OCI-LY7 (cell line): ENCODE measurements at places on chromosomes 16 and 17. TPM values are rescaled to one million over a fixed set of nuclear protein-coding genes. Genes with fewer than 3 reads are reported as not detected.
A peak's percentile ranks its signal among the peaks of the same experiment; 100 is the strongest.

DNA sequence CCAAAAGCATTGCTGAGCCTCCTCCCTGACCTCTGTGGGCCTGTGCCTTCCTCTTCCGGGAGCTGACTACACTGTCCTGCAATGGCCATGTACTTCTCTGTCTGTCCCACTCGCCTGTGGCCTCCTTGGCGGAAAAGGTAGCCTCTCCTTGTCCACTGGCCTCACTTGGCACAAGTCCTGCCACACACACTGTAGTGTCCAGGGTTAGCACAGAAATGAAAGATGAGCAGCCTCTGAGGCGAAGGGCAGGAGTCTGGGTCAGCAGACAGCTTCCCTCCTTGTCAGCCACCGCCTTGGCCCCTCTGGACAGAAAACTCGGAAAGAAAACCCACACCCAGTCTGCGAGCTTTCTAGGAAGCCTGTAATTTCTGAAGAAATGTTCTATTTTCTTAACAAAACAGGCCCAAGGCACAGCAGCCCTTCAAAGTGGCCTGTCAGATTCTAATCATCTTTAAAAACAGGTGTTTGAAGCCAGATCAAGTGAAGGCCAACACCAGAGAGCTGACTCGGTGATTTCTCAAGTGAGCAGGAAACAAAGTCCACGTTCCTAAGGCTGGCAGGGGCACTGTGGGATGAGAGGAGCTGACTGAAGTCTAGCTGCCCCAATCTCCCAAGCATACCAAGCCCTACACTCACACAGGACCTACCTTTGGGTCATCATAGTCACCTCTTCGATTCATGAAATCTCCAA, 67.2 kb downstream of the GTF3C1 start:
- DNase-seq: no peak

GRCh38 chr17:79706931-79707850, 23.6 kb upstream of the ENPP7 start:
- DNase-seq: no peak

DNA sequence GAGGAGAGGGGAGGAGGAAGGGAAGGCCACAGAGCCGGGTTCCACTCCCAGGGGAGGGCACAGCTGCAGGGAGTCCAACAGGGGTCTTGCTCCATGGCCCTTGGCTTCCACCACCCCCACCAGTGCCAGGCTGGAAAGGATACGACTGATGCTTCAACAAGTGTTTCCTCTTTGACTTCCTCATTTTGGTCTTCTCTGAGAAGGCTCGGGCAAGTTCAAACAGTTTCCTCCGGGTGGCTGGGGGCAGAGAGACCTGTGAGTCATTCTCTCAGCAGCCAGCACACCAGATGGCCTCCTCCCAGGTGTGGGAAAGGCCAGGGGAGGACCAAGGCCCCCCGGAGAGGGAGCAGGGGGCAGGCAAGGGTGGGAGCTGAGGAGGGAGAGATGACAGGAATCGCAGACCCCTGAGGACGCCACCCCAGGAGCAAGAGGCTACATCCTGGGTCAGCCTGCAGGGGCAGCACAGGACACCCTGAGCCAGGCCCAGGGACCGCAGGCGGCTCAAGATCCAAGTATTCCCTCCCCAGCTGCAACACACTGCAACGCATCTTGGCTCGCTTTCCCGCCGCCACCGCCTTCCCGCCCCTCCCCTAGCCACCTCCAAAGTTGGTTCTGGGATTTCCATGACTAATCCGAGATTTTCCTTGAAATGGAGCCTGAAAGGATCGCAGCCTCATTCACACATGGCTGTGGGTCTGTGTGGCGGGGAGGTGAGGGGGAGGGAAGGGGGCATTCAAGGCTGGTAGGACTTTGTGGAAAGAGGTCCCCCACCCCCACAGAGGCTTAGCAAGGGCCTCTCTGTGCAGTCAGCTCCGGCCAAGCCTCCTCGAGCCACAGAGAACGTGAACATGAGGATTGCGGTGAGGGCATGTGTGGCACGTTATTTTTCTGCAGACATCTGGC, 18.4 kb upstream of the MRPS23 start:
- peak; percentile 85 for DNase-seq

Gene SCNN1B
- total RNA-seq: 0.23 and 0.52 TPM in 2 replicates

Gene SLC7A6
- total RNA-seq: 79.5 and 98.8 TPM in 2 replicates

GRCh38 chr17:1142561-1142971, 37.2 kb downstream of the ABR start:
- no peak for DNase-seq

Gene GRAP
- 125 and 154 TPM in 2 replicates for total RNA-seq
